ENCODE measurements at places on chromosomes 3 and 15.

GRCh38 chr15:98294126-98294525 is 333.6 kb downstream of the ARRDC4 start:
- no peak for DNase-seq

DNA sequence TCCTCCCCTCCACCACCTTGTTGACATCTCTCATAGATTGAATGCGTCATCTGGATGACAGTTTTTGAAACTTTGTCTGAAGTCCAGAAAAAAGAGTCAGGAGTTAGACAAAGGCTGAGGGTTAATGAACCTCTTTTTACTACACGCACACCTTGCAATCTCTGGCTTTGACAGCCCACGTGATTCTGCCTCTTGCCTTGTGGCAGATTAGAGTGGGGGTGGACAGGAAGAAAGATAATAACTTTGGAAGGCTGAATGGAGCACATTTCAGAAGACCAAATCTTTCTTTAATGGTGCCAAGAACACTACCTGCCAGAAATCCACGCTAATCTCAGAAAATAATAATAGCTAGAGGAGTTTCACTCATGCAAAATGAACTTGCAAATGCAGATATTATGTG is 327.9 kb upstream of the TRIM42 start:
- DNase-seq, result no peak

- no peak for DNase-seq
Observed at GRCh38 chr3:58638591-58638990, 28.0 kb downstream of the FAM3D start.

- DNase-seq, result no peak
Observed at GRCh38 chr15:25134546-25134945, 179.8 kb downstream of the SNRPN start.

GRCh38 chr3:154819491-154819890 is 260.6 kb upstream of the MME start:
- DNase-seq, result no peak

DNA sequence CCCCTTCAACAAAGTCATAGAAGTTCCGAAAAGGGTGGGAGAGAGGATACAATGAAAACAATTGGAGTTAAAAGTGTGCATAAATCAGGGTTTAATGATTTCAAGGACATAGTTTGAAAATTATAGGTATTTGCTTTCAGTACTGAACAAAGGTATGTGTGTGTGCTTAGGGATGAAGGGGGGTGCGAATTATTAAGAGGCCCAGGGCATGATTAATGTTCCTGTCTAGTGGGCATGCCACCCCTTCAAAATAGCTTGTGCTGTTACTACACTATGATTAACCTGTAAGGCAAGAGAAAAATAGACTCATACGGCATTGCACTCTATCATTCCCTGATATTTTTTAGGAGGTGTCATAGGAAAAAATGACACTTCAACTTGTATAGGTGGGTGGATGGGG is 731.6 kb downstream of the NAALADL2 start:
- DNase-seq, result no peak

DNA sequence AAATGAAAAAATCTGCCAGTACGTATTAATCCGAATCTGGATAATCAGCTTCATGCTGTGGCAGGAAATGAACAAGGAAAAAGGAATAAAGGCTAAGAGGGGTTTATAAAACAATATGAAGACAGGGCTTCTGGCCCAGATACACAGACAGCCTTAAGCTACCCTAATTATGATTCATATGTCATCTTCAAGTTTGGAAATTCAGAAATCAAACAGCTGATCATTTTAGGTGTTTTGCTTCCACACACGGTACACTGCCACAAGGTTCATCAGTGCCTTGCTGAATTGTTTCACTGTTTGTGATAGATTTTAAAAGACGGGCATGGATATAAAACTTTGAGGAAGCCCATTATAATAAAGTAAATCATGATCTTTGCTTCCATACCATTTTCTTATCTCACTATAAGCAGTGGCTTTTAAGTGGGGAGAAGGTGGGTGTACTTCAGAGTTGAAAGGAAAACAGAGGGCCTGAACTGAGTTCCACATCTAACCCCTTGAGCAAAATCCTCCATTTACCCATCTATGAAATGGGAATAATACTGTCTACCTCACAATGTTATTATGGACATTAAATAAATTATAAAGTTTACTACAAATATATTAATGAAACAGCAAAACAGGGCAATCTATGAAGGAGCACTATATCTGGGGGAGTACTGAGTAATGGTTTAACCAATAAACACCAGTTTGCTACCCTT is 15.7 kb downstream of the GTPBP8 start:
- no peak for DNase-seq

DNA sequence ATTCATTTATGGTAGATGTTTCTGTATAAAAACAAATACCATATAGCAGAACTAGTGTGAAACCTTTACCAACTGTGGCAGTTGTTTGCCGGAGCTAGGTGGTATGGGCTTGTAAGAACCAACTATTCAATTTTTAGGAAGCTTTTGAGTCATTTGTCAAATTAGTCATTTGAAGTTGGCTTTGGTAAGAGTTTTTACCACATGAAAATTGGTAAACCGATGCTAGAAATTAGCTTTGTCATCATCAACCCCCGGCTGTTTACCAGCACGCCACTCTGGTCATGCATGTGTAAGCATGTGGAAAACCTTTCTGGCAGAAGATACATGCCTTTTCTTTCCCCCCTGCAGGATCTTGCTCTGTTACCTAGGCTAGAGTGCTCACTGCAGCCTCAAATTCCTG is 63.3 kb downstream of the IL1RAP start:
- DNase-seq, result no peak

GRCh38 chr3:46908294-46908985 is 30.9 kb downstream of the PTH1R start:
- DNase-seq, result no peak

- DNase-seq, result peak; percentile 66
Observed at GRCh38 chr3:159852821-159853505, 135.7 kb upstream of the IL12A start.

GRCh38 chr3:183288117-183288516 is 35.1 kb downstream of the B3GNT5 start:
- no peak for DNase-seq

GRCh38 chr15:72285927-72286516 is 13.7 kb upstream of the PARP6 start:
- DNase-seq, result no peak

GRCh38 chr3:150925751-150926201 is 20.5 kb upstream of the MINDY4B start:
- no peak for DNase-seq

Measured in hypothalamus (tissue), 51 donors.